ENCODE measurements at places on chromosomes 7 and 10.

DNA sequence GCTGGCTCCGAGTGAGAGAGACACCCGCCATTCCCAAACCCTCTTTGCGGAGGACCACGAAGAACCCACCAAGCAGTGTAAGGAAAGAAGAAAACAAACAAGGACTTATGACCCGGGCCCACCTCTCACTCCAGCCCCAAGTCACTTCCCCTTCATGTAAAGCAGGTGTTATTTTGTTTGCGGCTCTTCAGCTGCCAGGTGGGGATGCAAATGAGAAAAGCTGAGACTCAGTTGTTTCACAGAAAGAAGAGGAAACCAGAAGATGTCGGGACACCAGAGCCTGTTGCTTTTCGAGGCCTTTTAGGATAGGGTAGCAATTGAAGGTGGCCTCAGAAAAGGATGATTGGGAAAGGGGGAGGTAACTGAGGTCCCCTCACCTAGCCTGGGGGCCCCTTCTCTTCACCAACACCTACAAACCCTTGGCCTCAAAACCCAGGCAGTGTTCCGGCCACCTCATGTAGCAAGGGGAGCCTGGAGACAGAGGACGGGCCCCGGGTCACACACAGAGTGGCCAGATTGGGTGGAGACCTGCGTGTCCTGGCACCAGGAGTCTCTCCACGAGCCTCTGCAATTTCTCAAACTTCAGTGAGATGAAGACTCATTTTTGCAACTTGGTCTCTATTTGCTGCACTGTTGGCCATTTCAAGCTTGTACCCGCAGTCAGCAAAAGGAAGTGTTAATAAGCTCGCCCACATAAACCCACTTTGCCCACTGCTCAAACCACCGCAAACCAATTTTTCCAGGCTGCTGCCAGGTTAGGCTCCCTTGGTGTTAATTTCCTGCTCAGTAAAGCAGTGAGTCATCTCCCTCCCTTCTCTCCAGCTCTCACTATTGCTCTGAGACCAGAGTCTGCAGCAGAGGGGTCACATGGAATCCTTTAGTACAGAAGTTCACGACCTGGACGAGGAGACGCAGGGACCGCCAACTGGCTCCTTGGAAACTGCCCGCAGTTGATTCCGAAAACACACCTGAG is 45.5 kb downstream of the AOC1 start:
- no peak for DNase-seq

DNA sequence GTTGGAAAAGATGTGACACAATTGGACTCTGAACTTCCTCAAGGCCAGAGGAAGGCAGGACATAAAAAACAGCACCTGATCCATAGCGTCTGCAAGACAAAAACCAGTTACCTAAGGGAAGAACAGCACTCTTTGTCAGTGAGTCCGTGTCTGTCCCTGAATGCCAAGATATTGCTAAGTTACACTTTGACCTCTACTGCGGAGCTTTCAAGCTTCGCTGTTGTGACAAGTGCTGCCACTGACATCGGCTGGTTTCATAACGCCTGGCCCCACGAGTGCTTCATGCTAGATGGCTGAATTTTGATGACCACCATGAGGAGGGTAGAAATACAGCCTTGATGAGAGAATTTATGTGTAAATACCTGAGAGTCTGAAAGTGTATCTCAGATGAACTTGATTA is 49.7 kb upstream of the JAZF1 start:
- no peak for DNase-seq

DNA sequence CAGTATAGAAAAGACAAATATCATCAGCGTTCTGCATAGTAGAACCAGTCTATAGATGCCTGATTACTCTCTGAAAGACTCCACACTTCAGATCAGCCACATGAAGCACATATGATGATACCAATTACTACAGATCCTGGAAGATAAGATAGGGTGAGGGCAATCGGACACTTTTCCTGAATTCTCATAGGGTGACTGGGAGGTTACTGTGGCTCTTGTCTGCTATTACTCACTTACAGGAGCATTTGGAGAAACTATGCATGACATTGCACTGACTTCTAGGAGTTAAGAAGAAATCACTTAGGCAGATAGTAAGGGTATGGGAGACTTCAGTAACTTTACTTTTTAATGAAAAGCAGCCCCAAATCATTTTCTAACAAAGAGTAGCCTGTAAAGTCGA is 1140.9 kb downstream of the XPNPEP1 start:
- DNase-seq: no peak

DNA sequence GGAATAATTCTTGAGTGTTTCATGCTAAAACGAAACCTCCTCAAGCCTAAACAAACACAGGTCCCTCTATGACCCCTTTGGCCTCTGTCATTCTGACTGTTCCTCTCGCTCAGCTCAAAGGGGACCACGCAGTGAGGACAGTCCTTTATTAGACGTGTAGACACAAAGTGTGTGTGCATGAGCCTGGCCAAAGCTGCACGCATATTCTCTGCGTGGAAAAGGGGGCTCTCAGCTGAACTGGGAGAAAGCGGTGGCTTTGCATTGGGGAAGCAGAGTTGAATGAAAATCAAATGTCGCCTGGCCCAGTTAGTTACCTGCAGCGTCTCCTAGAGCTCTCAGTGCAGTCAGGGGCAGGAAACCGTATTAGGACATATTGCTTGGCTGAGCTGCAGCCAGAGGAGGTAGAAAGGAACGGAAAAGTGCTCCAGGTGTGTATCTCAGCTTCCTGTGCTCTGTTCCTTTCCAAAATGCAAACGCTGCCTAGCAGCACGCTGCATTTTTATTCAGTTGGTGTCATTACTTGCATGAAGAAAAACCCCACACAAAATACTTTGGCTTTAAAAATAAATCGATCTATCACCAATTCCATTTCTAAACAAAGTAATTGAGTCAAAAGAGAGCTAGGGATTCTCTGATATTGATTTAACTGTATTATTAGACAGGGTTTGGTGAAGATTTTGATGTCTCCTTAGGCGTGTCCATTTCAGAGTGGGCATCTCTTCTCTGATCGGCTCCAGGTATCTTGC is 4.9 kb downstream of the GATA3 start:
- no peak for DNase-seq

GRCh38 chr7:1920266-1920681 is 250.2 kb downstream of the ELFN1 start:
- no peak for DNase-seq

- no peak for DNase-seq
Observed at GRCh38 chr10:35058134-35058533, 32.0 kb downstream of the CUL2 start.

DNA sequence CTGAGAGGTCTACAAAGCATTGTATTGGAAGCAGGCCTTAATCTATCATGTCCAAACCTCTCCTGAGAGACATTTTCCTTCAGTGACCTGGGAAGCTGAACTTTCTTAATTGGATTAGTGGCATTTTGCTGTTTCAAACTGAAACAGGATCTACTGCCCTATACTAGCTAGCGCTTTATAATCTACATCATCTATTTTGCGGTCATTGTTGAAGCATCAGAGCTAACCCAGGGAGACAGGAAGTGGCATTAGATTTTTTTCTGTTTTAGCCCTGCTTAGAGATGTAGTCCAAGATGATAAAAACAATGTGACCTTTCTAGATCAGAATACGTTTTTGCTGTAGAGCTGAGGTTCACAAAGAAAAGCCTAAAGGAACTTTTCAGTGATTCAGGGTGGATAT is 147.4 kb upstream of the AGR3 start:
- no peak for DNase-seq

DNA sequence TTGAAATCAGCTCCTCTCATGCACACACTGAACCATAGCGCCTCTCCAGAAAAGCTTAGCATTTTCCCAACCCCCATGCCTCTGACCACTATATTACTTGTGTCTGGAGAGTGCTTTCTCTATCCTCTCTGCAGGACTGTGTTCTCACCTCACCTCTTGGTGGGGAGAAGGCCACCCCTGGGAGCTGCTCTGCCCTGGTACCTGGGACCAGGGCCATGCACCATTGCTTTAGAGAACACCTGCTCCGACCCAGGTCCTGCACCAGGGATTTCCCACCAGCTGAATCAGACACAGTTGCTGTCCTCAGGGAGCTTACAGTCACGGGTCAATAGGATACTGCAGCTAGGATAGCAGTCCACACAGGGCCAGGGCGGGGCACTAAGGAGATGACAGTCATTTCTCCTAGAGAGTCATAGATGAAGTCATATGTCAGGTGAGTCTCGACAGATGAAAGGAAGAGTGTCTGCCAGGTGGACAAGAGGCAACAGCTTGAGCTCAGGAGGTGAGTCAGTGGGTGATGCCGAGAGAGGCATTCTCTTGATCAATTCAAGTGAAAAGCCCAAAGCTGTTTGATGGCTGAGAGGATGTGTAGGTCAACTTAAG is 619 bp upstream of the LMTK2 start:
- DNase-seq: no peak

DNA sequence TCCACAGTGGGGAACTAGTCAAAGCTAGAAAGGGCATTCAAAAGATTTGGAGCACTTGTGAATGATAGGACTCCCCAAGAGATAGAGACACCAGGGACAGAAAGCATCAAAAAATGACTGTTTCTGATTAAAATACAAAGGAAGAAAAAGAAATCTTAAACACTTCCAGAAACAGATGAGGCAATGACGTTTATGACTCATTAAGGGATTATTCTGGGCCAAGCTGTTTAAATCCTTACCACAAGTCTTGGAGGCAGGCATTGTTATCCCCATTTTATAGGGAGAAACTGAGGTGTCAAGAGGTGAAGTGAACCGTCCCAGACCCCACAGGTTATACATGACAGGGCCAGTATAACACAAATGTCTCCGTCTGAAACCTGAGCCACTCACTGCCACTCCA is 68.3 kb upstream of the AMPH start:
- DNase-seq: no peak

GRCh38 chr10:26790221-26790995 is 70.3 kb downstream of the ABI1 start:
- DNase-seq: no peak

- DNase-seq: no peak
Observed at GRCh38 chr7:30562498-30562897, 32.2 kb upstream of the GARS1 start.

- DNase-seq: no peak
Observed at GRCh38 chr10:112124866-112125265, 58.7 kb downstream of the GPAM start.

- DNase-seq: peak; percentile 55
Observed at GRCh38 chr10:99172128-99172738, 63.4 kb downstream of the HPSE2 start.

GRCh38 chr7:22572292-22572691 is 72.3 kb upstream of the STEAP1B start:
- DNase-seq: no peak

- DNase-seq: no peak
Observed at GRCh38 chr10:43267811-43268210, 946 bp upstream of the RASGEF1A start.

DNA sequence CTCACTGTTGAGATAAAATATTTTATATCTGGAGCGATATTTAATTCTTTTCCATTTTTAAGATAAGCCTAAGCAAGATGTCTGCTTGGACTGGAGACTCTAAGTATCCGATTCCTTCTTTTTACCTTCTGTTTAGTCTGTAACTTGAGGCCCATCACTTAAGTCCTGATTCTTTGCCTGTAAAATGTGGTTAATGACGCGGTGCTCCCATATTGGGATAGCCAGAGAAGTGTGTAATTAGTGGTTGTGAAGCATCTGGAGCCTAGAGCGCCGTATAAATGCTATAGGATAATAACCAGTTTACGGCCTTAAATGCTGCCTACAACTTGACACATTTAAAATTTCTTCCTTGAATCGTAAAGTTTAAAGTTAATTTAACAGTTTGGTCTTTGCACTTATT is 132.9 kb downstream of the CHN2 start:
- no peak for DNase-seq

GRCh38 chr10:8374334-8374733 is 319.8 kb downstream of the GATA3 start:
- DNase-seq: no peak

DNA sequence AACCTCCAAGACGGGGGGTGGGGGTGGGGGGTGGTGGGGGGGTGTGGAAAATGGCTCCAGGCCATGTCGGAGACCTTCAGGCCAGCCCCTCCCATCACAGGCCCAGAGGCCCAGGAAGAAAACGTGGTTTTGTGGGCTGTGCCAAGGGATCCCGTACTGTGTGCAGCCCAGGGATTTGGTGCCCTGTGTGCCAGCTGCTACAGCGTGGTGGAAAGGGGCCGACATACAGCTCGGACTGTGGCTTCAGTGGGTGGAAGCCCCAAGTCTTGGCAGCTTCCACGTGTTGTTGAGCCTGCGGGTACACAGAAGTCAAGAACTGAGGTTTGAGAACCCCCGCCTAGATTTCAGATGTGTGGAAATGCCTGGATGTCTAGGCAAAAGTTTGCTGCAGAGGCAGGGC is 259.7 kb downstream of the HGF start:
- DNase-seq: no peak

DNA sequence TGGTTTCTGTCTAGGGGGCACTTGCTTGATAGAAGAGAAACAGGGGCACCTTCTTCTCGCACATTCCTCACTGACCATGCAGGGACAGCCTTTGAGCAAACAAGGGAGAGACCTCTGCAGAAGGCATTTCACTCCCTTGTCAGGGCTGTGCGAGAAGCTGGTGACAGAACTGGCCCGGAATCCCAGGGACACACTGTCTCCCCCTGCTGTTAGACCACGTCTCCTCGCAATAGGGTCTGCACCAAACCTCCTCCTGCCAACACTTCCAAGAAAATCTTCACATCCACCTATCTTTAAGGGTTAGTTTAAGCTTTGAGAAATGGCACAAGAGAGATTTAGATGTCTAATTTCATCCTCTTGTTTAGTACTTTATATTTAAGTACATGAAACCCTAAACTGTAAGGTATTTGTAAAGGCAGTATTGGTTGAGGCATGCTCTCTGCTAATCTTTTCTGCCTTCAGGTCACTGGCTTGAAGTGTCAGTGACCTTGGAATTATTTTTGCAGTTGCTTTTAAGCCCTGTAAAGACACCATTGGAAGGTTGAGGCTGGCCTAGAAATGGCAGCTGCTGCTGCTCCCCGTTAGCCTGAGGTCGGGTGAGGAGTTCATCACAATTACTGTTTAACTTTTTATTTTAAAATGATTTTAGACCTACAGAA is 37.0 kb downstream of the RBM20 start:
- peak; percentile 69 for DNase-seq

- DNase-seq: peak; percentile 71
Observed at GRCh38 chr7:65840446-65840845, 32.4 kb upstream of the VKORC1L1 start.

DNA sequence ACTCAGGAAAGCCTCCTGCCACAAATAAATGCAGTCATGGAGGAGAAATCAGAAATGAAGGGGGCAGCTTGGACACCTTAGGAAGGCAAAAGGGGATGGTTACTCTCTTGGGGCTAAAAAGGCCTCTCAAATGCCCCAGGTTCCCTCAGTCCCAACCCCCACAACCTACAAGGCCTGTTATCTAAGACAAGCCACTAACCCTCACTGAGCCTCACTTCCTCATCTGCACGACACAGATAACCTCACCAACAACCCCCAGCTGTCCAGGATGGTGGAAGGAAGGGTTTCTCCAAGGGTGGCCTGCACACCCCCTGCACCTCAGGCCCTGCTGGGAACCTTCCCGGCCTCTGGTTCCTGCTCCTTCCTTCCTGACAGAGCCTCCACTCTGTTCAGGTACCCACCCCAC is 29.2 kb downstream of the SORBS1 start:
- DNase-seq: no peak

GRCh38 chr7:100369105-100369504 is 4.2 kb upstream of the PILRA start:
- no peak for DNase-seq

- no peak for DNase-seq
Observed at GRCh38 chr7:17184805-17185689, 113.4 kb upstream of the AHR start.

- DNase-seq: no peak
Observed at GRCh38 chr7:122309421-122309820, 4.9 kb upstream of the FEZF1 start.

- no peak for DNase-seq
Observed at GRCh38 chr7:37081436-37081835, 357.1 kb upstream of the AOAH start.

All from ecto neural progenitor cell (in vitro differentiated cells).